Natural killer cell (primary cell): ENCODE measurements at places on chromosomes 5 and 9.
A peak's percentile ranks its signal among the peaks of the same experiment; 100 is the strongest.

GRCh38 chr5:40754381-40755092, 1.2 kb downstream of the TTC33 start:
- DNase-seq, result peak; percentile 67

DNA sequence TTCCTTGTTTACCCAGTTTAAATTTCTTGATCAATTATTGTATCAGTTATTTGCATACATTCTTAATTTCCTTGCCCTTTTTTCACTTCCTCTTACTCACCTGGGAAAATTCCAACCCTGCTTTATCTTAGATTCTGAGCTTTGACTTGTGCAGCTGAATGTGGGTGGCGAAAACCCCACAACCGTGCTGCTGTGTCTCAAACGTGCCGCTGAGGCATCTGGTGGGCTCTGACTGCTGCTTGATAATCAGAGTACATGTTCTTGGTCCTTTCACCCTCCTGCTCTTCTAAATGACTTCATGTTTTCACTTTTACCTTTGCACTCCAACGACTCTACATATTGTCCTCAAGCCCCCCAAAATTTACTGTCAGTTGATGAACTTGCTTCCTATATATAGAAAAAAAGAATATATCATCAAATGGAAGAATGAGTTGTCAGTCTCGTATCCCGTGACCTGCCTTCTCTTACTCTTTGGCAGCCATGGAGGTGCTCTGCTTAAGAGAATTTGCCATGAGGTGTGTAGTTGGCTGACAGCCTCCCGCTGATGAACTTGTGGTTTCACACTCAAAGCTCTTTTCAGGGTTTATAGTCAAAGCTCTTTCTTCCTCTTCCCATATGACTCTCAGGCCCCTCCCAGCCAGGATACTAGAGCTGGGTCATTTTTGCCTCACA, 14.0 kb upstream of the JAK2 start:
- DNase-seq, result no peak

DNA sequence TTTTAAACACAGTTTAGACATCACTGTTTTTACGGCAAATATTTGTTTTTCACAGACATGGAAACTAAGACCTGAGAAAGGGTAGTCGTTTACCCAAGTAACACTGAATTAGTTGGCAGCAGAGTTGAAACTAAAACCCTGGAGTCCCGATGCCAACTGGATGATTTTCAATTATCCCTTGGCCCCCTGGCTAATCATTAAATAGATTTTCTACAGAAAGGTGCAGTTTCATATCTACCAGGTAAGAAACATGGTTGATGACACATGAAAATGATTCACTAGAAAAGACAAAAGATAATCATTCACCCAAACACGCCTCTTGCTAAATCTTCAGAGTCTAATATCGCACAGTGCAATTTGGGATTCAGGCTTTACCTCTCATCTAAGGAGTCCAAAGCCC, 136.9 kb downstream of the SEMA5A start:
- DNase-seq, result no peak

GRCh38 chr5:122611406-122611805, 163.5 kb upstream of the SNX2 start:
- DNase-seq, result no peak

DNA sequence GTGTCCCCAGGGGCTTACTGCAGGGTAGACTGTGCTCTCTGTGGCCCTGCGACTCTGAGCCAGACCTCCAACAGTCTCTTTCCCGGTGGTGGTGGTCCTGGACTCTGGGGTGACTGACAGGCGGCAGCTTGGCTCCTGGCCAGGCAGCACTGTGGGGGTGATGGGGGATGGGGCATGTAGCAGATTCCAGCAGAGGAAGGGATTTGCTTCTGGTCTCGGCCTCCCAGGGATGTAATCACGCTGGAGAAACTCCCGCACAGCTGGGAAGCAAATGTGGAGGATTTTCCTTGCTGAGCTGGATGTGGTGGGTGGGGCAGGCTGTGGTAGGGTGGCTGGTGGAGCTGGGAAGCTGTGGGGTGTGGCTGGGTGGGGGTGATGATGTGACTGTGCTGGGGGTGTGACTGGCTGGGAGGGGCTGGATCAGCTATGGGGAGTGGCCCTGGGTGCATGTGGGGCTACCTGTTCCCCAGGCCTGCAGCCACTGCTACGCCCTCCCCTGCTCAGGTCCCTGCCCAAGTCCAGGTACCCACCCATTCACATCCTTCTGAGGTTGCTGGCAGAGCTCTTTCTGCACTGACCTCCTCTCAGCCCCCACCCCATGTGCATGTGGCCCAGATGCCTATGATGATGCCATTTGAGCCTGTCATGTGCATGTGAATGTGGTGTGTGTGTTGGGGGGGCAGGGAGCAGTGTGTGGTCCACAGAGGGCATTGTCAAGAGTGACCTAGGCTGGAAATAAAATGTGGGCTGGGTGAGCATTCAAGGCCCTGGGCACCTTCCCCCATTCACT, 3.8 kb downstream of the NDST1 start:
- no peak for DNase-seq

DNA sequence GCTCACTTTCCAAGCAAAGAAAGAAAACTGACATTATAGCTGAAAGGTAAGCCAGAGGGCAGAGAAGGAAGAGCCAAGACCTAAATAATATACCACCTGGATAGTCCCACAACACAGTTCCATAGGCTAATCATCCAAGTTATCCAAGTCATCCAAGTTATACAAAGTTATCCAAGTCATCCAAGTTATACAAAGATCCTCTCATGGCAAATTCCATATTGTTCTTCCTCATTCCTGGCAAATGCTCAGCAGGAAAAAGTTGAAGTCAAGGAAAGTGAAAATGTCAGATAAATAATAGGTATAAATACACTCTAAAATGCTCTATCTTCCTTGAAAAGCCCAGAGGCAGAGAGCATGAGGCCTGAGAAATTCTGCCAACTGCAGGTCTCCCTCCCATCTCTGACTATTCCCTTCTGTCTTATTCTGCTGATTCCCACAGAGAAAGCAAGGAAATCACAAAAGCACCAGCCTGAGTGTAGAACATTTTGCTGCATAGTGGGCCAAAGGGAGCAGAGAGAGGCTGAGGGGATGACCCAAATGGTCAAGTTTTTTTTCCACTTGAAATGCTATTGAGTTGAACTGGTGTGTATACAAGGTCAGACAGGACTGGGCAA, 12.5 kb downstream of the MCTP1 start:
- no peak for DNase-seq

GRCh38 chr5:98839469-98840383, 66.3 kb downstream of the RGMB start:
- DNase-seq, result peak; percentile 37

DNA sequence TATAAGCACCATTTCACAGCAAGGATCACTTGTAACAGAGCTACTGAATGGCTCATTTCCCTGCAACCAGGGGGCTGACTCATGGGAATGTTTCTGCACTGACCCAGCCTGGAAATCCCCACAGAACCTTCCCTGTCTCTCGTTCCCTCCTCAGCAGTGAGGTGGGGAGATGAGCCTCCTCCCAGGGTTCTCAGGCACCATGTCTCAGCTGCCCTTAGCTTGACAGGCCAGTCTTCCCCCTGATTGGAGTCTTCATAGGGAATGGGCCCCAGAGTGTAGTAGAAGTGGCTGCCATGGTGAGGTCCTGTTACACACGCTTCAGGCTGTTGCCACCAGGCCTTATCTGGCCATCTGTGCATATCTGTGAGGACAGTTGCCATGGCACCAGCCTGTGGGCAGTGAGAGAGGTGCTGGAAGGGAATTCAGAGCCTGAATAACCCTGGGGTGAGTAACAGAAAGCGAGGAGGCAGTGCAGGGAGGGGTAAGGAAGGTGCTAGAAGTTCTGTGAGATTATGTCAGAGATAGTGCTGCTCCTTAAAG, 324.4 kb downstream of the ENC1 start:
- DNase-seq, result no peak

GRCh38 chr9:127090341-127090985, 32.0 kb downstream of the ANGPTL2 start:
- no peak for DNase-seq

GRCh38 chr5:141947316-141947715, 10.7 kb downstream of the PCDH12 start:
- DNase-seq, result no peak

GRCh38 chr9:74748966-74749365, 138.8 kb downstream of the TRPM6 start:
- no peak for DNase-seq

GRCh38 chr9:79806086-79806485, 234.3 kb downstream of the TLE4 start:
- DNase-seq, result no peak

DNA sequence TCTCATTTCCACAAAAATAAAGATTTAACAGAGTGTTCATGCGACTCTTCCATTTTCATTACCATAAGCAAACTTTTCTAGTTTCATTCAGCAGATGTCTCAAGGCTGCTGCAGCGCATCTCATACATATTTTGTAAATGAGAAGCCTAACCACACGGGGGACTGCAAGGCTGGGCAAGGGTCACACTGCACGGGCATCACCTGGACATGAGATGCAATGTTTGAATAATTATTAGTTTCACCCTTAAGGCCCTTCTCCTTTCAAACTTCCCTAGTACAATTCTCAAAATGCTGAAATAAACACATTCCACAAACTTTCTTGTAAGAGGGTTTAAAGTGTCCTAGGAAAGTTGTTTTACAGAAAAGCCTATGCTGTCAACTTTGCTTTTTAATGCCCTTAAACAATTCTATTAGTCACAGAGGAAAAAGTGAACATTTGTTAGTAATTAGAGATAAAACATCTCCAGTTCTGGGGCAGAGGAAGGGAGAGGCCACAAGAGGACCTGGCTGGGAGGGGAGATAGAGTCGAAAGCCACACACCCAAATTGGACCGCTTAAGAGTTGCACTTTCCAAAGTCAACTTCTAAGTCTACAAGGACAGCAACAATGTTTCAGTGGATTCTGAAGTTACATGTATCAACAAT, 1.3 kb downstream of the DENND1A start:
- no peak for DNase-seq

- DNase-seq, result no peak
Measured at GRCh38 chr9:82438581-82438980, 450.0 kb downstream of the SPATA31D1 start.

DNA sequence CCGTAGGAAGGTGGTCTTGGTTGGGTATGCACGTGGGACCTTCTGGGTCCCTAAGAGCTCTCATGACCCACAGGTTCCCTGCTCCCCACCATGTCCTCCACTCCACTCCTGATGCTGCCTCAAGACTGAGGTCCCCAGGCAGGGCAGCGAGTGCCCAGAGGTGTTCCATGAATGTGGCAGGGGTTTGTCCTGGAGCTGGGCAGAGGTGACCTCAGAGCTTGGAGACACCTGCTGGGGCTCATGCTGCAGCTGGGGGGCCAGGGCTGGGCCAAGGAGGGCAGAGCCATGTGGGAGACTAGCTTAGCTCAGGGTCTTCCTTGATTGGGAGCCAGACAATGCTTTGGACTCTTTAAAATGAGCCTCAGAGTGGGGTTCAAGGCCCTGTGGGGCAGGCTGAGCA, 74.0 kb upstream of the PITX1 start:
- no peak for DNase-seq

- DNase-seq, result no peak
Measured at GRCh38 chr9:4787876-4788275, 4.9 kb upstream of the RCL1 start.

DNA sequence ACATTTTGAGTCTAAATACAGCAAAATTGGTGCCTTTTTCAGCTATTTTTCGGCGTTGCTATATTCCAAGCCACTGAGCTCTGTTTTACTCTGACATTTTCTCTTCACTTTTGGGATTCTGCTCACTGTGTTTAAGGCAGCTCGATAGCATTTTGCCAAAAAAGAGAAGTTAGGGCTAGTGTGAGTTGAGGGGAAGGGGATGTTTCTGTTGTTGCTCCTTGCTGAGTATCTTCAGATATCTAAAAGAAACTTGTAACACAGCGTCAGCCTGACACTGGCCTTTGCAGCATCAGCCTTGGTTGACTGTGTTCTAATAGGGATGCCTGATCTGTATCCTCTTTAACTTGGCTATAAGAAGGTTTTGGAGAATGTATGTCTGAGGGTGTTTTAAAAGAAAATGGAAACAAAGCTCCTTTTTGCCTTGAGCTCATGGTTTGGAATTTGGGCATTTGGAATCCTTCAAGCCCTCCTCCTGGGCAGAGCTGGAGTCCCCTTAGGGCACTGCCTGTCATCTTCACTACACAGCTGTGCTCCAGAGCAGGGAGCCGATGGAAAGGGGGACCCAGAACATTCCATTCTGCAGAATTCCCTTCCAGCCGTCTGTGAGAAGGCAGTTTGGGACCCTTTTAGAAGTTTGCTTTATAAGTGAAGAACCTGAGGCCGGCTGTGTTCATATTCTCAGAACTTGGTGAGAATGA, 63.0 kb downstream of the EXOSC2 start:
- DNase-seq, result no peak

- no peak for DNase-seq
Measured at GRCh38 chr9:107737987-107738743, 248.6 kb upstream of the KLF4 start.

- DNase-seq, result no peak
Measured at GRCh38 chr5:33774341-33774740, 117.4 kb downstream of the ADAMTS12 start.

- peak; percentile 37 for DNase-seq
Measured at GRCh38 chr9:128921881-128922763, 1.3 kb downstream of the PHYHD1 start.

- DNase-seq, result peak; percentile 4
Measured at GRCh38 chr5:132561601-132562000, 4.8 kb downstream of the RAD50 start.

DNA sequence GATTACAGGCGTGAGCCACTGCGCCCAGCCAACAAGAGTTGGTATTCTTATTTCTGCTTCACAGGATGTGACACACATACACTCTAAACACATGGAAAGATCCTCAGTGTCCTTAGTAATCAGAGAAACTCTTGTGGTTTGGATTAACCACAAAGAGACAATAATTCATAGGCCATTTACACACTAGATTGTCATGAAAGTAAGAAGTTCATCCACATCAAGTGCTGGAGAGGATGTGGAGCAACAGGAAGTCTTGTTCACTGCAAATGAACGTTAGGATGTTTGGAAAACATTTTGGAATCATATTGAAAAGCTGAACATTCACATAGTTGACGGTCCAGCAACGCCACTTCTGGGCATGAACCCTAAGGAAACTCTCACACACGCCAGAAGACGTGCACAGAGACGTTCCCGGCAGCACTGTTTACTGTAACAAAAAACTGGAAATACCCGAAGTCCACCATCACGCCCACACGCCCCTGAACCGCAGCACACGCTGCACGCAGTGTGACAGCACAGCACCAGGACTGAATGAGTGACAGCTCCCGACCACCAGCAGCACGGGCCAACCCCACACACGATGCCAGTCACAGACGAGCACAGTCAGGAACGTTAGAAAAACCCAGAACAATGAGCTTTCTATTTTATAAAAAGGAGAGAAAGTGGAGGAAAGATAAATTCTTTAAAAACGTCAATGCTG, 87.6 kb downstream of the COL23A1 start:
- no peak for DNase-seq

DNA sequence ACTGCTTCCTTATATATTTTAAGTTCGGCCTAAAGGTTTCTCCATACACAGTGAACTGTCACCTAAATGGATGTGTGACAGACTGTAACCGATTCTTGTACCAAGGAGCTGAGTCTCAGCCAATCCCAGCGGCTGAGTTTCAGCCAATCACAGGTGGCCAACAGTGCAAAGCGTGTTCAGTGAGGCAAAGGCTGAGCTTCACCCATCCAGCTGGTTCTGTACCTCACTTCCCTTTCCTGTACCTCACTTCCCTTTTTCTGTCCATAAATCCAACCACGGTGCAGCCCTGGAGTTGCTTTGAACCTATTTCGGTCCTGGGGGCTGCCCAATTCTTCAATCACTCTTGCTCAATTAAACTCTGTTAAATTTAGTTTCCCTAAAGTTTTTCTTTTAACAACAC, 15.7 kb upstream of the TBC1D9B start:
- DNase-seq, result no peak
